Ovary (tissue), 10 donors: ENCODE measurements at places on chromosomes 4 and X.
A peak's percentile ranks its signal among the peaks of the same experiment; 100 is the strongest.

- H3K36me3 ChIP-seq, result no peaks in the 10 kb centered on the region
- H3K4me3 ChIP-seq, result no peak overlapping the region
- no peak overlapping the region for H3K27ac ChIP-seq
- DNase-seq, result no peak
- peaks cover 2% of the 10 kb centered on the region for H3K4me1 ChIP-seq
Observed at GRCh38 chr4:89134775-89135319, 23.5 kb downstream of the TIGD2 start.

- H3K4me3 ChIP-seq, result no peak overlapping the region
- no peaks in the 10 kb centered on the region for H3K4me1 ChIP-seq
- no peak overlapping the region for H3K27ac ChIP-seq
- H3K36me3 ChIP-seq, result no peaks in the 10 kb centered on the region
- DNase-seq, result no peak
Observed at GRCh38 chrX:87525771-87526229, 8.2 kb downstream of the KLHL4 start.

GRCh38 chr4:3483471-3483921 is 20.4 kb downstream of the DOK7 start:
- no peak for DNase-seq
- H3K27ac ChIP-seq, result no peak overlapping the region
- H3K27me3 ChIP-seq, result no peaks in the 10 kb centered on the region
- H3K4me3 ChIP-seq, result no peak overlapping the region
- no peaks in the 10 kb centered on the region for H3K36me3 ChIP-seq

- H3K27ac ChIP-seq, result no peak overlapping the region
- H3K27me3 ChIP-seq, result no peaks in the 10 kb centered on the region
- H3K36me3 ChIP-seq, result no peaks in the 10 kb centered on the region
Observed at GRCh38 chr4:12933760-12934221, 550.3 kb downstream of the RAB28 start.

GRCh38 chr4:66266035-66266434 is 595.7 kb upstream of the EPHA5 start:
- H3K4me1 ChIP-seq, result no peaks in the 10 kb centered on the region
- H3K27me3 ChIP-seq, result no peaks in the 10 kb centered on the region
- H3K36me3 ChIP-seq, result no peaks in the 10 kb centered on the region
- DNase-seq, result no peak

DNA sequence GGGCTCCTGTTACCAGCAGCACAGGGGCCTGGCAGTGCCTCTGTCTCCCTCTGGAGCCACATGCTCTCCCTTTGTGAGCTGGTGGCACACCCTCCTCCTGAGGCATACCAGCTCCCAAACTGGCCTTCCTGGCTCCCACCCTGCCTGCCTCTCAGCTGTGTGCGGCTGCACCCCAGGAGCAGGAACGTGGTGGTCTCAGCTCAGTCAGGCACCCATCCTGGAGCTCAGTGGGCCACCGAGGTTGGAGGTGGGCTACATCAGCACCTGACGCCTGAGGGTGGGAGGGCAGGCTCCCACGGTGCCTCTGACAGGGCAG is 85.9 kb upstream of the NKX1-1 start:
- H3K27me3 ChIP-seq, result no peaks in the 10 kb centered on the region
- H3K27ac ChIP-seq, result no peak overlapping the region
- DNase-seq, result peak; percentile 9
- no peaks in the 10 kb centered on the region for H3K36me3 ChIP-seq

- no peaks in the 10 kb centered on the region for H3K27me3 ChIP-seq
- no peak overlapping the region for H3K27ac ChIP-seq
- H3K36me3 ChIP-seq, result no peaks in the 10 kb centered on the region
- H3K4me1 ChIP-seq, result no peaks in the 10 kb centered on the region
Observed at GRCh38 chr4:2977211-2978088, 14.1 kb downstream of the GRK4 start.
